Stimulated activated CD8-positive, alpha-beta memory T cell treated with anti-CD3 and anti-CD28 coated beads, Interleukin-15, amount 100 ng/mL, for 1 hour (primary cell): ENCODE measurements at places on chromosomes 7 and 10.

DNA sequence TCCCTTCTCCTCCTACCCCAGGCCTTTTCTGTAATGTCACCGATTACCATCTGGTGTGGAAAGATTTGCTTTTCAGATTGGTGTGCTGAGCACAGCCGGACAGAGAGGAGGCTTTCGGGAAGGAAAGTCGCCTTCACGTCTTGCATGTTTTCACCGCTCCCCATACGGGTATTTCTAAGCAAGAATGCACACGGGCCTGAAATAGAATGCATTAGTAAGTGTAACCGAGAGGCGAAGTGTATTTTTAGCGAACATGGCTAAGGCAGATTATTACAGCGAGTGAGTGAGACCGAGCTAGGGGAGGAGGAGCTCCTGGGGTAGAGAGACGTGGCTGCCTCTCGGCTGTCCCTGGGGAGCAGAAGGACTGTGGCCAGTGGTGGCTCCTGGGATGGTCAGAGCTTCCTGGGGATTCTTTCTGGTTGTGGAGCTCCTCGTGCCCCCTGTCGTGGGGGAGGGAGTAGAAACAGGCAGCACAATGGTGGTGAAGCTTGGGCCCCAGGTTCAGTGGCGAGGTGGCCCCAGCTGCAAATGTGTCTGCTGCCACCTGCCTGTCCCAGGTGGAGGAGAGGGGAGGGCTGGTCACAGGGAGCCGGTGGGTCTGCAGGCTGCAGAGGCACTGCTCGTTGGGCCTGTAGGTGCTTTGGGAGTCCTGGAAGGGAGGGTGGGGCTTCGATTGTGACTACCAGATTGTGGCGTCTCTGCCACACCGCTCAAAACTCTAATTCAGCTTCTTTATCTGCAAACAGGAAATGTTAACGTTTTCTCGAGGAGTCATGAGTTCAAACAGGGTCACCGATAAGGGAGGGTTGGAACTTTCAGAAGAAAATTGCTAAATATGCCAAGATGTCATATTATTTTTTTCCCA, 135.8 kb downstream of the CAMK1D start:
- no peak for DNase-seq

DNA sequence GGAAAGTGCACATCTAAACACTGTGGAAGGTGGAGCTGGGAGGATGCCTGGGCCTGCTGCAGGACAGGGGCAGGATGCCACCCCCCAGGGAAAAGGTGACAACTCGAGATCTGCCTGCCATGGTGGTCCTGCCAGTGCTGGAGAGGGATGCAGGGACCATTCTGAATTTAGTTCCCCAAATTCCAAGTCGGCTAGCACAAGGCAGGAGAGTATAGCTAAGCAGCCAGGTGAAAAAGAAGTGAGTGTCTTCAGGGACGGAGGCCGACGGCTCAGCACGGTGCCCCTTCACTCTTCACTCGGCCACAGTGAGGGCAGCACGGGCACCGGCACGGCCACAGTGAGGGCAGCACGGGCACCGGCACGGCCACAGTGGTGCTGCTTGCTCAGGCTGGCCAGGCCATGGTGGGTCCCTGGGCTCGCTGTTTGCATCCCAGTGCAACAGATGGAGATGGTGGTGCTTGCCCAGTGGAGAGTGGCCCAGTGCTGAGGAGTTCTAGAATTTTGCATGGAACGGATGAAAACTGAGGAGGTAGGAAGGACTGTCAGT, 161.3 kb upstream of the SHH start:
- DNase-seq = no peak

- no peak for DNase-seq
Measured at GRCh38 chr10:75208181-75208580, 2.4 kb upstream of the VDAC2 start.

GRCh38 chr7:136857573-136857972, 10.9 kb upstream of the CHRM2 start:
- no peak for DNase-seq

DNA sequence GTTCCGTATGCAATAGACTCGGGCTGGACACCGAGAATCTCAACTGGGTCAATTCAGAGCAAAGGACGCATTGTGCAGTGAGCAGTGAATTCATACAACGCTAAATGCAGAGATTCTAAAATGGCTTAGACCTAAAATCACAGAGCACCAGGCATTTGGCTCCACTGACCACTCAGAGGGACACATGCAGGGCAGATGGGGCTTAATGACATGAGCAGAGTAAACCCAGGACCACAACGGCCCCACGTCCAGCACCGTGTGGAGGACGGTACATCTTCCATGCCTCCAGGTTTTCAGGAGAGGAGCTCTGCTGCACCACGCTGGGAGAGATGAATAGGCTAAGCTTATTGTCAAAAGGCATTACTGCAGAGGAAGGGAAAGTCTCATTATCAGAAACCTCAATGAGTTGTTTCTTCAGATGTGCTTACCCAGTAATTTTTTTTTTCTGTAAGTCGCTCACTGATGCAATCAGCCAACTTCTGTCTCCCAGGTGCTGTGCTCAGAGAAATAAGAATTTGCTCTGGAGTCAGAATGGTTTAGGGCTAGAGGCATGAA, 555.0 kb downstream of the PTPRN2 start:
- DNase-seq = no peak

GRCh38 chr7:140159497-140159896, 17.3 kb downstream of the KDM7A start:
- no peak for DNase-seq

GRCh38 chr10:3261921-3262320, 89.3 kb upstream of the PITRM1 start:
- DNase-seq = no peak

DNA sequence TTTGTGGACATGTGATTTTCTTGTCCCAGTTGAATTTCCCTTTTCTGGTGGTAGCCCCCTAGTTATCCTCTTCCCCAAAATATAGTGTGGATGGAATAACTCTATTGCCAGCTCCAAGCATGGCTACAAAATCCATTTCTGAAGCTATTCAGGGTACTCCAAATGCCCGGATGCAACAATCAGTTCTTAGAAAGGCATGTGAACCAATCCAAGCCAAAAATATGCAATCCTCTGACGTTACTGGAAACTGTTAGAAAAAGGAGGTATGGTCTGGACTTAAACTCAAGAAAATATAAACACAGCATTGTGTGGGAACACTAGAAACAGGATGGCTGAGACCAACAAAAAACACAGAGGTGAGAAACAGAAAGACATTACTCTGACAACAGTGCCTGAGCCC, 347.0 kb downstream of the GPAM start:
- DNase-seq = no peak

DNA sequence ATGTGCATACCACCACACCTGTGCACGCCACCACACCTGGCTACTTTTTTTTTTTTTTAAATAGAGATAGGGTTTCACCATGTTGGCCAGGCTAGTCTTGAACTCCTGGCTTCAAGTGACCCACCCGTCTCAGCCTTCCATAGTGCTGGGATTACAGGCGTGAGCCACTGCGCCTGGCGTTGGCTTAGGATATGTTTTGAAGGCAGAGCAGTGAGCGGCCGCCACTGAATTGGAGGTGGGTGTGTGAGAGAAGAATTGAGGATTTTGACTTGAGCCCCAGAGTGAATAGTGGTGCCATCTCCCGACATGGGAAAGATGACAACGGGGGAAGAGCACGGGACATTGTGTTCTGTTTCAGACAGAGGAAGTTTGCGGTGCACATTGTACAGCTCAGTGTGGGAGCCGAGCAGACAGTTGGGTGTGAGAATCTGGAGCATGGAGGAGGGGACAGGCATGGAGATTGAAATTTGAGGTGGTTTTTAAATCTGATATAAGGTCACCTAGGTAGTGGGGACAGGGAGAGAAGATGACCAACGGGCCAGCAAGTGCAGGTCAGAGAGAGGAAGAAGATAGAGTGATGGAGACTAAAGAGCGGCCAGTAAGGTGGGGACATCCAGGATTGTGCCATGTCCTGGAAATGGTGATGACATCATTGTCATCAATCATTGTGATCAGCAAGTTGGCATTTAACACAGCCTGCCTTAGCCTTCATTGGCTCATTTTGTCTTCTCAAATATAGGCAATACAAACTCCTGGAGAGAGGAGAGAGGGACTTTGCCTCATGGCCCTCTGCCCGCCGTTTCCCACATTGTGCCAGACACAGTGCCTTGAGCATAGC, 35.8 kb downstream of the VWA2 start:
- DNase-seq = no peak

DNA sequence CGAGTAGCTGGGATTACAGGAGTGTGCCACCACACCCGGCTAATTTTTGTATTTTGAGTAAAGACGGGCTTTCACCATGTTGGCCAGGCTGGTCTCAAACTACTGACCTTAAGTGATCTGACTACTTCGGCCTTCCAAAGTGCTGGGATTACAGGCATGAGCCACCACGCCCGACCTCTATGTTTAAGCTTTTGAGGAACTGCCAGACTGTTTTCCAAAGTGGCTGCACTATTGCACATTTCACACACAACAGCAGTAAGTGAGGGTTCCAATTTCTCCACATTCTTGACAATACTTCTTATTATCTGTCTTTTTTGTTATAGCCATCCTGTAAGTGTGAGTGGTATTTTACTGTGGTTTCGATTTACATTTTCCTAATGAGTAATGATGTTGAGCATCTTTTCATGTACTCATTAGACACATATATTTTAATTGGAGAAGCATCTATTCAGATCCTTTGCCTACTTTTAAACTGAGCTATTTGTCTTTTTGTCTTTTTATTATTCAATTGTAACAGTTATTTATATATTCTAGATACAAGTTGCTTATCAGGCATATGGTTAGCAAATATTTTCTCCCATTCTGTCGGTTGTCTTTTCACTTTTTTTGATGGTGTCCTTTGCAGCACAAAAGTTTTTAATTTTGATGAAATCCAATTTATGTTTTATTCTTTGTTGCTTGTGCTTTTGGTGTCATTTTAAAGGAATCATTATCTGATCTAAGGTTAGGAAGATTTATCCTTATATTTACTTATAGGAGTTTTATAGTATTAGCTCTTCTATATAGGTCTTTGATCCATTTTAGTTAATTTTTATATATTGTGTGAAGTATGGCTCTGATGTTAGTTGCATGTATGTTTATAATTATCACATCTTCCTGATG, 12.8 kb upstream of the IRF5 start:
- DNase-seq = no peak

GRCh38 chr7:40221836-40222235, 87.0 kb downstream of the SUGCT start:
- DNase-seq = no peak

GRCh38 chr7:154960063-154960790, 42.7 kb downstream of the PAXIP1 start:
- no peak for DNase-seq

DNA sequence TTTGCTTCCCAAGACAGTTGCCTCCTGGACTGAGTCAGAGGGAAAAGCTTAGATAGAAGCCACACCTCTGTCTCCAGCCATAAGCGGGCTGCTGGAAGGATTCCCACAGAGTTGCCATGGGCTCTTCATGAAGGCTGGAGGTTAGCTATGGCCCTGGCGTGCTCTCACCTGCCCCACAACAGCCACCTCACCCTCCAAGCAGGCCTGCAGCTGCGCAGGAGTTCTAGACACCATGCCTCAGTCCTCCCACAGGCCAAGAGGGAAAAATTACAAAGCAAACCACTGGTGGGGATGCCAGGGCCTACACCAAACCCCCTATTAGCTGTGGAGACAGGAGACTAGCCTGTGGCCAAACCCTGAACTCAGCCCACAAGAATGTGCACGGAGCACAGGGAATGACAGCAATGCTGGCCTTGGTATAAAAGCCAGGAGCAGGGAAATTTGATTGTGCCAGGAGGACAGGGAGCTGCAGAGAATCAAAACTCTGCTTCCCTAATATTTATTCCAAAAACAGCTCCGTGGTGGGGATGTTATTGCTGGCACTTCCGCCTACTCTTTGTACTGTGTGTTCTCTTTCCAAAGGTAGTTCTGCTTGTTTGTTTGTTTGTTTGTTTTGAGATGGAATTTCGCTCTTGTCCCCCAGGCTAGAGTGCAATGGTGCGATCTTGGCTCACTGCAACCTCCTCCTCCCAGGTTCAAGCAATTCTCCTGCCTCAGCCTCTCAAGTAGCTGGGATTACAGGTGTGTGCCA, 60.3 kb upstream of the STK17A start:
- no peak for DNase-seq

GRCh38 chr10:68301790-68302502, 29.9 kb upstream of the HNRNPH3 start:
- no peak for DNase-seq

- no peak for DNase-seq
Measured at GRCh38 chr7:120480472-120480871, 207.5 kb downstream of the KCND2 start.

- no peak for DNase-seq
Measured at GRCh38 chr7:15352421-15353206, 209.2 kb downstream of the AGMO start.

DNA sequence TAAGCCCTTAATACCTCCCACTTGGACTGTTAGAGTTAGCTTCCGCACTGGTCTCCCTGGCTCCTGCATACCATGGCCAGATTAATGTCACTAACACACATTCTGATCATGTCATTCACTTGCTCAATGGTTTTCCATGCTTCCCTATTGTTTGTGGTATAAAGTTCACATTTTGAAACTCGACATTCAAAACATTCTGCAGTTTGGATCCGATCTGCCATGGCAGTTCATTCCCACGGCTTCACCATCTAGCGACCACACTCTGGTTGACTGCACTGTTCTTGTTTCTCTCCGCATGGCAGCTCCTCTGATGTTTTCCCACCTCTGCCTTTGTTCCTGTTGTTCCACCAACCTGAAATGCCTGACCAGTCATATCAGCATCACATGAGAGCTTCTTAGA, 87.4 kb upstream of the WAC start:
- no peak for DNase-seq

DNA sequence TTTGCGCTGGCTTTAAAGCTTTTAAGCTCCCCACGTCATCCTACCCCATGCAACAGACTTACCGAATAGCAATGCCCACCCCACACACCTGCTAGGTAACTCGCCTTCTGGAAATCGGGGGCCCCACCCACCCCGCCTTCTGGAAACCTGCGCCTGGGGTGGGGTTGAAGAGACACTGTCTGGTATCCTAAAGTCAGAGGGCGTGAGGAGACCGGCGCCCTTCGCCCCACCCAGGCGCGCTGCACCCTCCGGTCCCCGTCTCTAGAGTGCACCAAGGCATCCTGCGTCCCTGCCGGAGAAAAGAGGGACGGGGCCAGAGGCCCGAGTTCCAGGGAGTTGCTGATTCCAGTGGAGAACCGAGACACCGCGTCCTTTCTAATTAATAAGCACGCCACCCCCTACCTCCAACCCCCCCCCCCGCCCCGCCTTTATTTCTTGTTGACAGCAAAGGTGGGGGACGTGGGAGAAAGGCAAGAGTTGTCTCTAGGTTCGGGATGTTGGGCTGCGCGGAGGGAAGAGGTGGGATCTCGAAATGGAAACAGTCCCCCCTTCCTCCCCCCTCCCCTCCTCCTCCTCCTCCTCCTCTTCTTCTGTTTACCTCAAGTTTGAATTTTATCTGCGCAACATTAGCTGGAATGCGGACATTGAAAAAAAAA, 220.9 kb upstream of the MKLN1 start:
- DNase-seq = no peak

GRCh38 chr10:116699049-116699448, 43.3 kb downstream of the HSPA12A start:
- no peak for DNase-seq
